ENCODE measurements at places on chromosomes 6 and 20. TPM values are rescaled to one million over a fixed set of nuclear protein-coding genes. Genes with fewer than 3 reads are reported as not detected.

Gene IMPG1
- not detected for total RNA-seq

Gene GABRR1
- total RNA-seq = not detected

Gene DZANK1
- 8.0 TPM for total RNA-seq

DNA sequence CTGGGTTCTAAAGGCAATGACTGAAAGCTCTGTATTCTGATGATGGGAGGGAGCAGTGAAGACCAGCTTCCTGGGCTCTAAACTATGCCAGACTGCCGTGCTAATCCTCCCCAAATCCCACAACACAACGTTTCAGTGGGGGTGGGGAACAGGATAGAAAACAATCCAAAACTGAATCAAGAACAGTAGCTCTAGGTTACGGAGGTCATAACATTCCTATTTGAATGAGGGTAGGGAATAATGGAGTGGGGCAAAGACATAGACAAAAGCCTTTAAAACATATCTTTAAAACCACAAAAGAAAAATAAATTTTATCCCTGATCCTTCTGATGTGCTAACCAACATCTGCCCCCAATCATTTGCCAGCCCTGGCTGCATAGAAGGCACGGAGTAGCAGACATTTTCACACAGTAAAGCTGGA is 7.8 kb downstream of the USP49 start:
- DNase-seq = no peak
- H3K4me1 ChIP-seq = peaks cover 12% of the 10 kb centered on the region
- no peaks in the 10 kb centered on the region for H3K27me3 ChIP-seq
- H3K4me3 ChIP-seq = peak overlapping the region; percentile 13
- peak overlapping the region; percentile 86 for H3K27ac ChIP-seq

GRCh38 chr6:111566873-111567517 is 38.7 kb downstream of the TRAF3IP2 start:
- no peak for DNase-seq
- peaks cover 38% of the 10 kb centered on the region for H3K4me1 ChIP-seq

- H3K27me3 ChIP-seq = peaks cover 32% of the 10 kb centered on the region
- H3K27ac ChIP-seq = no peak overlapping the region
- peaks cover 10% of the 10 kb centered on the region for H3K4me1 ChIP-seq
Observed at GRCh38 chr20:5918856-5919625, 31.3 kb downstream of the TRMT6 start.

DNA sequence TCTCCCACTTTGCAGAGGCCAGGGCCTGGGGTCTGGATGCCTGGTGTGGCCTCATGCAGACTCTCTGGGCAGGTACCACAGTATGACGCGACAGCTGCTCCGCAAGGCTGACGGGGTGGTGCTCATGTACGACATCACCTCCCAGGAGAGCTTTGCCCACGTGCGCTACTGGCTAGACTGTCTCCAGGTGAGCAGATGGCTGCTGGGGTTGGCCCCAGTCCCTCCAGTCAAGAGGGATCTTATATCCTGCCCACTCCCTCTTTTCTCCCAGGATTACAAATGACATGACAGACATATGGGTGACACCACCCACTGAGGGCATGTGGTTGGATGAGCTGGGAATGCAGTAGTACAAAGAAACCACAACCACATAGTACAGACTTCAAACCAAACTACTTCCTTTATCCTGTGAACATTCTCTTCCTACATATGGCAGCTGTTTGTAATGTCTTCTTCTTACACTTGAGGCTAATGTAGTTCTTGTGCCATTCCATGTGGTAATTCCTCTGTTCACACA is 29.9 kb downstream of the RAB44 start:
- H3K27me3 ChIP-seq = peaks cover 6% of the 10 kb centered on the region
- peaks cover 29% of the 10 kb centered on the region for H3K4me1 ChIP-seq
- no peak overlapping the region for H3K4me3 ChIP-seq
- no peak for DNase-seq
- H3K27ac ChIP-seq = no peak overlapping the region

DNA sequence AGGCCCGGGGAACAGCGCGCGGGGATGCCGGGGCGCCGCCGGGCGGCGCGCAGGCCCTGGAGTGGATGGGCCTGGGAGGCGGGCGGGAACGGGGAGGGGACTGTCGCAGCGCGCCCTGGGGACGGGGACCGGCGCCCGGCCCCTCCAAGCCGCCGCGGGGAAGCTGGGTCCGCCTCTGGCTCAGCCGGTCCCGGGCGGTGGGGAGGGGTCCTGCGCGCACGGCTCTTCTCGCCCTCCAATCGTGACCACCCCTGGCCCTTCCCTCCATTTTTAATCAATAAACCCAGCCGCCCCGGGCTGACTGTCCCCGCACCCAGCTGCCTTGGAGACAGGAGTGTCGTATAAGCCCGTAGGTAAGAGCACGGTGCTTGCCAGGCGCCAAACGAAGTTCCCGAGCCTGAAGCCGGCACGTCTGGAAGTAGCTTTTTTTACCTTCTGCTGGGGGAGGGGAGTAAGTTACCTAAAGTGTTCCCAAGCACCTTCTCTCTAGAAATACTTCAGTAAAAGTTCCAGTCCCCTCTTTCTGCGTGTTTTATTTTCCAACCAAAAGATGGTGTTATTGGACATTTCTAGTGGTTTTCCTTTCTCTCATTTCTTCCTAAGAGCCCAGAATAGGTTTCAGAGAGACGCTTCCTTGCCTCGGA is 780 bp upstream of the TAF4 start:
- H3K4me1 ChIP-seq = peaks cover 40% of the 10 kb centered on the region
- peak overlapping the region; percentile 87 for H3K27ac ChIP-seq
- peaks cover 7% of the 10 kb centered on the region for H3K27me3 ChIP-seq
- H3K4me3 ChIP-seq = peak overlapping the region; percentile 94
- peak; percentile 52 for DNase-seq
